ENCODE measurements at places on chromosomes 12 and 14. TPM values are rescaled to one million over a fixed set of nuclear protein-coding genes. Genes with fewer than 3 reads are reported as not detected.

FLRT2 gene
- total RNA-seq, result 33.6 TPM

NGB gene
- not detected for total RNA-seq

PRKD1 gene
- total RNA-seq, result 5.3 TPM

RNASE3 gene
- total RNA-seq, result not detected

WNT1 gene
- not detected for total RNA-seq

RFX4 gene
- not detected for total RNA-seq

KLRK1 gene
- not detected for total RNA-seq

PIANP gene
- total RNA-seq, result not detected

CABP1 gene
- not detected for total RNA-seq

BEGAIN gene
- total RNA-seq, result 0.14 TPM

PPFIA2 gene
- not detected for total RNA-seq

C1S gene
- 40.7 TPM for total RNA-seq

KLHL33 gene
- total RNA-seq, result under 0.01 TPM

SYT1 gene
- 5.2 TPM for total RNA-seq

PPM1H gene
- total RNA-seq, result 0.88 TPM

DBX2 gene
- total RNA-seq, result not detected

FOXM1 gene
- total RNA-seq, result 41.4 TPM

BEST3 gene
- total RNA-seq, result 0.43 TPM

All from placental pericyte (primary cell).